ENCODE measurements at places on chromosomes 3 and 15.
A peak's percentile ranks its signal among the peaks of the same experiment; 100 is the strongest.

- no peak for DNase-seq
Measured at GRCh38 chr15:41483115-41483514, 10.6 kb upstream of the ITPKA start.

DNA sequence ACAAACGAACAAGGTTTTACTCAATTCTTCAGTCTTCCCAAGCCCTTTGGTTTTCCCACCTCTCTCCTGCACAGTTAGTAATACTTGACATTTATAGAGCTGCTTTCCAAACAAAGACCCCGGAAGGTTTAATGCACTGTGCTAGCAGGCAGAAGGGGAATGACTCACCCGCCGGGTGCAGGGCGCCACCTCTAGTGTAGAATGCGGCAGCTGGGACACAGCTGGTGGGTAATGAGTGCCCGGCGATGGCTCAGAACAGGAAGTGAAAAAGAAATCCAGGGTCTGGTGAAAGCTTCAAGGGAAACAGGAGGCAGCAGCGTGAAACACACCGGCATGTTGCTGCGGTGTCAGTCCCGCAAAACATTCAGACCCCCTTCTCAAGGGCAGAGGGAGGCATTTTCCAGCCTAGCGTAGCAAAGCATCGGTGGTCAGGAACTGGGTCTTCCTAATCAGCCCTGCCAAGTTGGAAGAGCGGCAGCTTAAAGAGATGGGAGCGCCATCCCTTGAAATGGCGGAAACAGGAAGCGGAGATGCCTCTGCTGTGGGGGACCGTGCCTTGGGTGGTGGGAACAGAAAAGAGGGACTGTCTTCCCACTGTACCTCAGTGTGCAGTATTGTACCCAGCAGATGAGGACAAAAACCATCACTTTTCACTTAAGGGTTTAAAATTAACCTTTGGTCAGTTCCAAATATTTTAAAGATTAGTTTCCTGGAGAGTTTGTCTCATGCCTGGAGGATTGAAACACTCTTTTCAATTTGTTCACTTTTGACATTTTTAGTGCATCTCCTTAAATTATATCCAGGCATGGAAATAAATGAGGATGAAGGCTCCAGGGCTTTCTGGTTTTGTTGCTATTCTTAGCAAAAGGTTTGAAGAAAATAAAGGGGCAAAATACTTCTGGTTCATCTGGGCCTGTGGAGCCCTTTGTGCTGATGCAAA, 160.7 kb upstream of the MCTP2 start:
- no peak for DNase-seq

DNA sequence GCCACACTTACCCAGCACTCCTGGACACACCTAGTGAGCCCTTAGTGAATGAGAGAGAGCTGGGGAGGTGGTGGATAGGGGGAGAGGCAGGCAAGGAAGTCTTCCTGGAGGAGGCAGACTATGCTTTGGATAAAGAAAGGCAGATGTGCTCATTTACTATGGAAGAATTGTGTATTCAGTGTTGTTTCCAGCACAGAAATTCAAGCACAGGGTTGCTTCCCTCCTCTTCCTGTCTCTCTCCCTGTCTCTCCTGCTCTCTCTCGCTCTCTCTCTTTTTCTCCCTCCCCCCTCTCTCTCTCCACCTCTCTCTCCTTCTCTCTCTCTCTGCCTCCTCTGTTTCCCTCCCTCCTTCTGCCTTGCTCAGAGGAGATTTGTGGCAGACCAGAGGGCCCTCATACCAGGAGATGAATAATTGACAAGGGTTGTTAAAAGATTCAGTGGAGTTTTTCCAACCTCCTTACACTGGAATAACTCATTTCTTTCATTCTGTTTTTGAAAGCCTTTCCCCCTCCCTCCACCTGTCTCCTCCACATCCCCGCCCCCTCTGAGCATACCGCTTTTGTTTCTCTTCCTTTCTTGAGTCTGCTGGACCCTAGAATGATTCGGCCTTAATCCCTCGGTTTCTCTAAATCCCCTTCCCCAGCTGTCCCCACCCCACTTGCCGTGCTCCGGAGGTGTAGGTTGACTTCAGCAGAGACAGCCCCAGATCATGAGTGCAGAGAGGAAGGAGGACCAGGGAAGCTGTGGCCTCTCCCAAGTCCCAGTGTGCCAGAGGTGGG, 65.6 kb downstream of the CCDC33 start:
- DNase-seq, result no peak

GRCh38 chr3:165837058-165837525, at the start of gene BCHE:
Gene BCHE (minus strand): TSS chr3:165837423. CDS start chr3:165831033, 6,390 bp downstream.
- DNase-seq, result no peak

GRCh38 chr3:159458010-159458409, 530.6 kb upstream of the IL12A start:
- peak; percentile 40 for DNase-seq

DNA sequence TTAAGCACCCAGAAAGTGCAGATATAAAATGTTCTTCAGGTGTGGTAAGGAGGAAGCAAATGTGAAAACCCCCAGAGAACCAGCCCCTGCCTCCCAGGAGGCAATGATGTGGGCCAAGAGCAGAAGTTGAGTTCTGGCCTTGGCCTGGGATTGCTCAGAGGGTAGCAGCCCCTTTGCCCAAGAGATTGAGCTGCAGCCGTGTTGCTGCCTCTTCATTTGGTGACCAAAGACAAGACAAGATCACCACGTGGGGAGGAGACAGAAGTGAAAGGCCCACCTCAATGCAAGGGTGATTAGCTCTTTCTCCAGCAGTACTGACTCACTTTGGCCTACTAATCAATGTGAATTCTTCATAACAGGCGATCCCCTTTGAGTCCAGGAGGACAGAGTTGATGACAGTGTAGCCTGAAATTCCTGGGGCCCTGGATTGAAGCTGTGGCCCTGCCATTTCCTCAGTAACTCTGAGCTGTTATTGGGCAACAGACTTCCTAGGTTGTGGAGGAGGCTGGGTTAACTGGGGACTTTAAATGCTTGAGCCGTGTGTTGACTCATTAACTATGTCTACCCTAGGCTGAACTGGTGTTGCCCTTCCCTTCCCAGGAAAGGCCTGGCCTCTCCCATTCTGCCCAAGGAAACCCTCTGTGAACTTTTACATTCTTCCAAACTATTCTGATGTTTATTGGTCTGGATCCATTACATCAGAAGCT, 86.5 kb downstream of the ST6GAL1 start:
- no peak for DNase-seq

DNA sequence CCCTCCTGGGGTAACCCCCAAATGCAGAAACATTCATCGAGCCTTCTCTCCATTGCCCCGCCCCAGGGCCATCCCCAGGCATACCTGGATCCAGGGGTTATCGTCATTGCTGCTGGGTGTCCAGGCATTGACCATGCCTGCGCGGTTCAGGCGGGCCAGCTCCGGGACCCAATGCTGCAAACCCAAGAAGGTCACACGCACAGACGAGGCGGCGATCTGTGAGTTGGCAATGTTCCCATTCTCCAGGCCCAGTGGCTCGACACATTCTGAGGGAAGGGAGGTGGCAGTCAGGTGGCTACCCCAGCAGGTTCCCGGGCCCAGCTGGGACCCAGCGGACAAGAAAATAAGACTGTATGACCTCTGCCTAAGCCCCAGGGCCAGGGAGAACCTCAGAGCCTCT, 6.1 kb downstream of the MFGE8 start:
- DNase-seq, result no peak

DNA sequence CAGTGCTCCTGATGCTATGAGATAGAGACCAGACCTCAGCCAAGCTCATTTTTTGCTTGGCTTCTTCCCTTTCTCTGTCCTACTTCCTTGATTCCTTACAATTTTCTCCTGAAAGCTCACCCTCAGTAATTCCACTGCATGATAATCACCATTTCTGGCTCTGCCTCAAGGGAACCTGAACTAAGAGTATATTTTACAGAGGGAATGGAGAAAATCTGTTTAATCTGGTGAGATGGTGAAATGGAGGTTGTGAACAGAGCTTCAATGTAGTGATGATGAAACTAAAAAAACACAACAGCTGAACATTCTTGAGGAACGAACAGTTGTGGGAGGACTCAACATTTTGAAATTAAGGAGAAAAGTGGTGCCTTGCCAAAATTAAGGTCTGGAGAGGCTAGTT, 16.3 kb downstream of the HHLA2 start:
- DNase-seq, result no peak

- no peak for DNase-seq
Measured at GRCh38 chr3:20462226-20462625, 276.2 kb upstream of the SGO1 start.

- DNase-seq, result no peak
Measured at GRCh38 chr15:100777821-100778220, 101.8 kb upstream of the ALDH1A3 start.

DNA sequence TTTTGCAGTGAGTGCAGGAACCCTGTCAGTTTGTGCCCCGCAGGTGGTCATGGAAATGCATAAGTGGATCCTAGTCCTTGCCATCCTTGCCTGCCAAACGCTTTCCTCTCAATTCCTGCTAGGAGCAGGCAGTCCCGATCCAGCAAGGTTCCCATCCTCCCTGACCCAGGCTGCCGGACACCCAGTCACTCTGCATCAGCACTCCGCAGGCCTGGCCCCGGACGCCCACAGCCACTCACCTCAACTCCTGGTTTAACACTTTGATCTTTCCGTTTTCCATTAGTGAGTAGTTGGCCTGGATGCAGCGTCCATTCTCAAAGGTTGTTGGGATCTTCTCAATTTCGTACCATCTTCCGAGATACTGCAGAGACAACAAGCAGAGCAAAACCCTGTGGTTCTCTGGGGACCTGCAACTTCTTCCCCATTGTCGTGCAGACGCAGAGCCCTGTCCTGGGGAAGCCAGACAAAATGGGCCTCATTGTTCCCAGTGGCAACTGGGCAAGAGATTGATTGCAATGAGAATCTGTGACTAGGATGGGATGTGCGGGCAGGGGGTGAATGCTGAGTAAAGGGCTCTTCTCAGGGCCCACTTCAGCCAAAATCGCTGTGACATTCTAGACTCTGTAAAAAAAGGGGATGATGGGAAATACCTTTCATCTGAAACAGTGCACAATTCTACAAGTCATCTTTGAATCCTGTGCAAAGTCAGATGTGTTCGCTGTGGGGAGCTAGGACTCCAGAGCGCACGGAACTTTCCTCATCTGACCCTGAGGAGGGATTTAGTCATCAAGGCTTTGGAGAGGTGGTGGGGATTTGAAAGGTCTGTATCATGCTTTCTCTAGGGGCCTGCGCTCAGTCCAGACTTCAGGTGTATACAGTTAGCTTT, 9.9 kb downstream of the APOD start:
- DNase-seq, result no peak

- no peak for DNase-seq
Measured at GRCh38 chr15:70504299-70504951, 258.9 kb downstream of the UACA start.

DNA sequence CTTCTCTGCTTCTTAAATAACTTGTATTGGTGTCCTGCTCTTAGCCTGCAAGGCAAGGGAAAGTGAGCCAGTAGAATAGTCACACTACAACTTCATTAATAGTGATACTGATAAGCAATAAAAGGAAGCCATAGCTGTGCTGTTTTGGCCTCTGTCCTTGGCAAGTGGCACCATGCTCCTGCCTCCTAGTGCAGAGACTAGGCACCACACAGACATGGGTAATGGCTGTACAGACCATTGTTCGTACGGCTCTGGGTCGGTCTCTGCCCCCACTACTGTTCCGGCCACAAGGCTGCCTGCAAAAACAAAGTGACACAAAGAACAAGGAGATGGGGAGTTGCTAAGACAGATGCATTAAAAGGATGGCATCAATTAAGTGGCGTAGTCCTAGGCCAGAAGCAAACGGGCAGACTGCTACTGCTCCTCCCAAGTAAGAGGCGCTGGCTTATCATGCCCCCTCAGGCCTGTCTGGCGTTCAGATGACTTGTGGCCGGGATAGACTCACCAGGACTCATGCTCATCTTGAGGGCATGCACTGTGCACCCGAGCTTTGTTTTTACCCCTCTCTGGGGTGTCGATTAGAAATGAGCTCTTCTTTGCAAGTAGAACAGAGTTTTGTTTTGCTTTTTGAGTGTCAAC, 75.6 kb downstream of the TRAK1 start:
- DNase-seq, result no peak

- DNase-seq, result no peak
Measured at GRCh38 chr3:28295898-28296490, 52.5 kb upstream of the ZCWPW2 start.

- DNase-seq, result no peak
Measured at GRCh38 chr3:64848127-64848800, 160.5 kb upstream of the ADAMTS9 start.

DNA sequence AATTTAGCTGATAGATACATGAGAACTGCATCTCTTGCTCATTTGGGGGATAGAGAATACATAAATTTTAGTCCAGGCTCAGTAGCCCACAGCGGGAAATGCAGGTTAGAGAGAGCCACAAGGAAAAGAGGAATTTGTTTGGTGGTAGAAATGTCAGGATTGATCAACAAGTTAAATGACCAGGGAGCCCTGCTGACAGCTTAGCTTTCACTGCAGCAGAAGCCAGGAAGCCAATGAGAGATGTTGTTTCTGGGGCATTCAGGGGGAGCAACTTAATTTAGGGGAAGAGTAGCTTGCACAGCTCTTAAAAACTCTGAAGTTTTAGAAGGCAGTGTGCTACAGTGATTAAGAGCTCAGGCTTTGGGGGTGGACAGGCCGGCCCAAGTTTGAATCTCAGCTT, 22.7 kb downstream of the ARHGEF26 start:
- no peak for DNase-seq

GRCh38 chr3:53938645-53939044, 47.0 kb upstream of the SELENOK start:
- peak; percentile 22 for DNase-seq

GRCh38 chr15:50353975-50354837, 792 bp downstream of the GABPB1 start:
- peak; percentile 73 for DNase-seq

DNA sequence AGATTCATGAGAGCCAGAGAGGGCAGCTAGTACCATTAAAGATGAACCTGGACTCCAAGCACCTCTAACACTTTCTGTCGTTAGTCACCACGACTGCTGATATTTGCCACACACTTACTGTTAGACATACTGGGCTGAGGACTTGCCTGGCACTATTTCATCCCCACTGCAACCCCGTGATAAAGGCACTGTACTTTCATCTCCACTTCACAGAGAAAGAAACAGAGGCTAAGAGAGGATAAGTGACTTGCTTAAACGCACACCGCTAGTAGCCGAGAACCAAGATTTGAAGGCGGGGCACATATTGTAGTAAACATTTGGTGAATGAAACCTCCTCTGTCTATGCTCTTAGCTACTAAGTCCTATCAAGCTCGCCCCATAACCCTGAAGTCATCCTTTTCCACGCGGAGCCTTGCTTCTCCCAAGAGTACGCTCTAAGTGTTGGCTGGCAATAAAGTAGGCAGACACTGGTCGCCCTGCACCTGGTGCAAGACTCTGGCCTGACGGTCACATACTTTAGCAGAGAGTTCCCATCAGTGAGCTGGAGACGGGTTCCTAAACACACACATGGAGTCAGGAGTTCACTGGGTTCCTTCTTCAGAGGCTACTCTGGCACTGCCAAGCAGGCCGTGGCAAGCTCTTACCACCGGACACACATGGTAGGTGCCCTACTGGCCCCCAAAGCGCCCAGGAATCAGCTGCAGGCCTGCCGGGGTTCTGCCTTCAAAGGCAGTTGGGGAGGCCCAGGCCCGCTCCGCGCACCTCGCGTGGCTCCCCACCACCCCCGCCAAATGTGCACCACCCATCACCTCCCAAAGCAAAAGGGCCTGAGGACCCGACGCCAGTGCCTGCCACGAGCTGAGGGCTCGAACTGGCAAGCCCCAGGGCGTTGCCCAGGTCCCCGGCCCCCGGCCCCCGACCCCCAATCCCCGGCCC, 951 bp downstream of the POMGNT2 start:
- no peak for DNase-seq

Data from AG09319 (cell line).